Renal cortical epithelial cell (primary cell): ENCODE measurements at places on chromosomes 16 and 17. TPM values are rescaled to one million over a fixed set of nuclear protein-coding genes. Genes with fewer than 3 reads are reported as not detected.

IGFALS gene
- total RNA-seq, result 0.05 TPM in 1 of 2 replicates, not detected in the other

CARD14 gene
- 0.05 TPM in 1 of 2 replicates, not detected in the other for total RNA-seq

CACNG3 gene
- total RNA-seq, result not detected in 2 replicates

TBC1D3B gene
- total RNA-seq, result 2.3 and 2.6 TPM in 2 replicates

DRC7 gene
- 2.9 TPM in 1 of 2 replicates, not detected in the other for total RNA-seq

MMP15 gene
- 68.6 and 72.1 TPM in 2 replicates for total RNA-seq

P2RX5 gene
- 2.9 and 19.3 TPM in 2 replicates for total RNA-seq

KRT17 gene
- 4.1 and 95.2 TPM in 2 replicates for total RNA-seq

RND2 gene
- 0.65 and 0.69 TPM in 2 replicates for total RNA-seq

MYH13 gene
- not detected in 2 replicates for total RNA-seq

OTOP2 gene
- not detected in 2 replicates for total RNA-seq

CTNS gene
- total RNA-seq, result 14.2 and 17.8 TPM in 2 replicates

TAC4 gene
- not detected in 2 replicates for total RNA-seq

SPHK1 gene
- 16.5 and 118 TPM in 2 replicates for total RNA-seq

TRIM47 gene
- 36.9 and 39.9 TPM in 2 replicates for total RNA-seq

QPRT gene
- 119 and 258 TPM in 2 replicates for total RNA-seq

CHST5 gene
- total RNA-seq, result 0.05 TPM in 1 of 2 replicates, not detected in the other

HBA2 gene
- not detected in 2 replicates for total RNA-seq

YBX2 gene
- 0.45 TPM in 1 of 2 replicates, not detected in the other for total RNA-seq

GPRC5C gene
- total RNA-seq, result 91.0 and 345 TPM in 2 replicates

RHOT1 gene
- 30.2 and 62.3 TPM in 2 replicates for total RNA-seq

SLC13A2 gene
- not detected in 2 replicates for total RNA-seq

CRHR1 gene
- not detected in 2 replicates for total RNA-seq

UNK gene
- total RNA-seq, result 6.6 and 17.2 TPM in 2 replicates

NLE1 gene
- 18.2 and 28.8 TPM in 2 replicates for total RNA-seq

ZKSCAN2 gene
- 2.6 and 10.4 TPM in 2 replicates for total RNA-seq

KATNIP gene
- 25.4 and 63.0 TPM in 2 replicates for total RNA-seq

ZNF624 gene
- total RNA-seq, result 4.9 and 7.1 TPM in 2 replicates

SMIM36 gene
- total RNA-seq, result not detected in 2 replicates

KRT16 gene
- 0.70 and 7.5 TPM in 2 replicates for total RNA-seq
